Neural progenitor cell (in vitro differentiated cells): ENCODE measurements at places on chromosomes 7 and 10. TPM values are rescaled to one million over a fixed set of nuclear protein-coding genes. Genes with fewer than 3 reads are reported as not detected.

The FRAT2 gene
- 14.9 and 27.4 TPM in 2 replicates for total RNA-seq

The C1QL3 gene
- total RNA-seq = 0.25 and 0.28 TPM in 2 replicates

The ANKRD61 gene
- total RNA-seq = 0.46 TPM in 1 of 2 replicates, not detected in the other

The CHST15 gene
- 0.54 and 0.59 TPM in 2 replicates for total RNA-seq

The WEE2 gene
- total RNA-seq = 0.12 TPM in 1 of 2 replicates, not detected in the other

The AOC1 gene
- total RNA-seq = not detected in 2 replicates

DNA sequence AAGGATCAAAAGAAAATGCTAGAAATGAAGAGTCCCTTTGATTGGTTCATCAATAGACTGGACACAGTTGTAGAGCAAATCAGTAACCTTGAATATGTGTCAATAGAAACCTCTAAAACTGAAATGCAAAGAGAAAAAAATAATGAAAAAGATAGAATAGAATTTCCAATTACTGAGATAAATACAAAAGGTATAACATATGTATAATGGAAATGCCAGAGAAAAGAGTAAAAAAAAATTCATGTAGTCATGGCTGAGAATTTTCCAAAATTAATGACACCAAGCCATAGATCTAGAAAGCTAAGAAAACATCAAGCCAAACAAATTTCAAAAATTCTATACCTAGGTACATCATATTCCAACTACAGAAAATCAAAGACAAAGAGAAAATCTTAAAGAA is 62.0 kb upstream of the HGF start:
- no peak for DNase-seq

DNA sequence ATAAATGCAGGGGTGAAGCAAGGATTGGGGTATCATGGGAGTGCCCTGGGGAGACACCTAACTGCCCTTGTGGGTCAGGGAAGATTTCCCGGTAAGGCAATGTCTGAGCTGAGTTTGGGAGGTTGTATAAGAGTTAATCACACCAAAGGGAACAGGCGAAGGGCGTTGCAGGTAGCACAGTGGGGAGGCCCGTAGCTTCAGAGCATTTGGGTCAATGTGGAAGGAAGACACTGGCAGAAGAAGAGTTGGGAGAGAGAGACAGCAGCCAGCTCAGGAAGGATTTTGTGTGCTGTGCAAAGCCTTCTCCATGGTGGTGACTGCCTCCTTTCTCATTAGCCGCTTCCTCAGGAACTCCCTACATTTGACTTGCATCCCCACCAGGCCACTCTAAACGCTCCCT is 80.8 kb upstream of the LEP start:
- no peak for DNase-seq

DNA sequence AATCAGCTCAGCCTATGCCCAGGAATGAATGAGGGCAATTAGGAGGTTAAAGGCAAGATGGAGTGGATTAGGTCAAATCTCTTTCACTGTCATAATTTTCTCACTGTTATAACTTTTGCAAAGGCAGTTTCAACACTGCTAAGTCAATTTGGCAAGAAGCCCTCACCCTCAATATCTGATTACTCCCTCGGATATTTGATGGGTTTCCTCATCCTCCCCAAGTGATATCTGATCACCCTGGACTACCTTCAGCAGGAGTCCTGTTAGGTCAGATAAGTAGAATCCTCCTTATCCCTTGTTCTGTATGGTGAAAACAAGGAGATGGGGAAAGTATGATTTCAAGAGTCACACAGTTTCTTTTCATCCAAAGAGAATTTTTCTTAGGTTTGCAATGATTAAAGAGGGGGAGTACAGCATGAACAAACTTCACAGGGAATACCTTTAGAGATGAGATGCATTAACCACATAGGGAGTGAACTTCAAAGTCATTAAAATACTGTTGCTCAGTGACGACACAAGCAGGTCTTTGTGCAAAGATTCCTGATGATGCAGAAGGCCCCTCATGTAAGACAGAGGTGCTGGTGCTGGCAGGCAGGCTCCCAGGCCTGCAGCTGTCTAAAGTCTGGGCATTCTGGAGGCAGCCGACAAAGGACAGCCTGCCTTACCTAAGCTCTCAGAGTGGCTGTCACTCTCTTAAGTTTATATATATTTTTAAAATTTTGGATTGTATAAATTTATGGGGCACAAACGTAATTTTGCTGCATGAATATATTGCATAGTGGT is 75.4 kb upstream of the POM121L12 start:
- no peak for DNase-seq

GRCh38 chr7:95811846-95812445 is 39.6 kb downstream of the DYNC1I1 start:
- no peak for DNase-seq

DNA sequence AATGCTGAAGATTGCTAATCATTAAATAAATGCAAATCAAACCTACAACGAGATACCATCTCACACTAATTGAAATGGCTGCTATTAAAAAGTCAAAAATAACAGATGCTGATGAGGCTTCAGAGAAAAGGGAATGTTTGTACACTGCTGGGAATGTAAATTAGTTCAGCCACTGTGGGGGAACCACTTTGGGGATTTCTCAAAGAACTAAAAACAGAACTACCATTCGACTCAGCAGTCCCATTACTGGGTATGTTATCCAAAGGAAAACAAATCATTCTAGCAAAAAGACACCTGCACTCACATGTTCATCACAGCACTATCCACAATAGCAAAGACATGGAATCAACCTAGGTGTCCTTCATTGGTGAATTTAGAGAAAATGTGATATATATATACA is 379.0 kb upstream of the CNTNAP2 start:
- DNase-seq = no peak

DNA sequence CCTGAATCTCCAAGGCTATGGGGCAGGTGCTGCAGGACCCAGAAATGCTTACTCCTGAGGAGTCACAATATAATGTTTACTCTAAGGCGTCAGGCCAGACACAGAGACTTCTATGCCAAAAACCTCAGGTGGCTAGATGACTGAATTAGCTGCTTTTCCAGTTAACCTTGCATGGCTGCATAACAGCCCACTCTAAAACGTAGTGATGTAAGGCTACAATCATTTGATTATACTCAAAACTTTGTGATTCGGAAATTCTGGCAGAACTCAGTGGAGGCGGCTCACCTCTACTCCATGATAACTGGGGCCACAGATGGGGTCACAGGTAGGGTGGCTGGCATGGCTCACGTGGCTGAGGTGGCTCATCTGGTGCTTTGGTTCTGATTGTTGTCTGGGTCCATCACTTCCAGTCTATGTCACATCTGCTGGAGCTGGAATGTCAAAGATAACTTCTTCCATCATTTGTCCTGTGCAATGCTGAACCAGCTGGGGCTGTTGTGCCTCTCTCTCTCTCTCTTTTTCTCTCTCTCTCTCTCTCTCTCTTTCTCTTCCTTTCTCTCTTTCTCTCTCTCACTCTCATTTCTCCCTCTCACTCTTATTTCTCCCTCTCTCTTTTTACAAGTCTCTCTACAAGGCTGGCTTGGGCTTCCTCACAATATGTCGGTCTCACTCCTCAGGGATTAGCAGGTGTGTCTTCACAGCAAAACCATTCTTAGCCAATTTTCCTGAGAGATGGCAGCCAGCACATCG is 11.8 kb downstream of the TMEM72 start:
- no peak for DNase-seq

- no peak for DNase-seq
Observed at GRCh38 chr10:1376384-1376945, 320.3 kb downstream of the WDR37 start.

DNA sequence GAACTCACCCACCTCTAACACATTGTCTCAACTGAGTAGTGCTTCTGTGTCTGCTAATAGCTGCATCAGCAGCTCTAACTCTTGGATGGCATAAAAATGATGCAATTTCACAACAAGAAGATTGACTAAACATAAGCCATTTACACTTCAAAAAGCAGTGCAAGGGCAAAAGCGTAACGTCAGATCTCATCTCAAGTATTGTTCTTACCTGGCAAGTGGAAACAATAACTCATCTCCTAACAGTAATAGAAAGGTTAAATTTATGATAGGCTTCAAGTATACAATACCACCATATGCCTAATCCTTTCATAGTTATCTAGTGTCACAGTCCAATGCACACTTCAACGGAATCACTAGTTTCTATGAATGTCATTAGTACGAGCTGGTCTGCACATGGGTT is 14.8 kb downstream of the TPK1 start:
- DNase-seq = no peak

GRCh38 chr10:96863922-96864543 is 31.9 kb downstream of the LCOR start:
- DNase-seq = no peak

- DNase-seq = no peak
Observed at GRCh38 chr10:530717-531116, 158.8 kb downstream of the DIP2C start.

DNA sequence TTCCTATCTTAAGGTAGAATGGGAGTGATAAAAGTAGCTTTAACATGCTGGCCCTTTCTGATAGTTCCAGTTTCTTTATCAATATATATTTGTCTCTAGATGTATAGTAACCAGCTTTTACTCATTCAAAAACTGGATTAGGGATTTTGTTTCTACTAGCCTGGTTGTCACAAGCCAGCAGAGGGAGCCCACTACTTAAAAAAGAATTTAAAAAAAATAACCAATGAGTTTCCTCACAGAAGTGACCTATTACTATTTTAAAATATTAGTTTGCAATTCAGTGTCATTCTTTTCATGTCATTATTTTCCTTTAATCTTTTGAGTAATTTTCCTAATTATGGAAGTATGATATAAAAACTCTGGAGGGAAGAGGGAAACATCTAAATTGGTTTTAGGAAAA is 142.1 kb downstream of the PHTF2 start:
- DNase-seq = peak; percentile 48

GRCh38 chr7:45000093-45001032 is at the start of gene CCM2:
TSS of gene CCM2 (plus strand) at chr7:45000201. CDS start at chr7:45000334, 133 bp downstream.
- peak; percentile 80 for DNase-seq

DNA sequence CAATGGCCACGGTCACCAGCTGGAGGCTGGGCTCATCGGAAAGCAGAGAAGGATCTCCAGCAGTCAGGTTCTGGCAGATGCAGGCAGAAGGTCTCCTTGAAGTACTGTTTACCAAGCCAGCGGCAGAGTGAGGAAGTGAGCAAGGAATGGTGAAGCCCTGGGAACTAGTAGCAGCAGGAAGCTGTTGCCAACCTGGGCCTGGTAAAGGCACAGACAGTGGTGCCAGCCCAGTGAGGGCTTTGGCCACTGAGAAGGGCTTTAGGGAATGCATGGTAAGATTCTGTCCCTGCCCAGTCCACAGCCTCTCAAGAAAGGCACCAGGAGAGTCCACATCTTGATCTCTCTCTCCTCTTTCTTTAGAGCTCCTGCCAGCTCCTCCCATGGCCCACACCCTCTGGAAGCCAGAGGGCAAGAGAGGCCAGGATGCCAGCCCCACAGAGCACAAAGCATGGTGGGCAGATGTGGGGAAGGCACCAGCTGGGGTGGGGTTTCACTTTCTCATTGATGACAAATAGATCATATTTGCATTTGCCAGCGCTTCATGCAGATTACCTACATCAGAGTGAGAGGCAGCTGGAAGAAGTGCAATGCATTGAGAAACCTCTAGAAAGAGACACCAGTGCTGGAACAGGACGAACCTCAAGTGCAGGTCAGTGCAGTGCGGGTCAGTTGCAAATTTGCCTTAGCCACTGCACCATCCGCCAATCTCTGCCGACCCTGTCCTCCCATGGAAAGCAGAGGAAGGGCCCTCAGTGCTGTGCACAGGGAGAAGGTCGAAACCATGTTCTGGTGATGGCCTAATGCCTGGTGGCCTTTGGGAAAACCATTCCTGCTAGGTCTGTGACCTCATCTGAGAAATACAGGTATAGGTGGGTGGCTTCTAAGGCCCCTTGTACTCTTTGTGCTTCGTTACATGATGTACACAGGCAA is 667.8 kb upstream of the MKI67 start:
- no peak for DNase-seq

DNA sequence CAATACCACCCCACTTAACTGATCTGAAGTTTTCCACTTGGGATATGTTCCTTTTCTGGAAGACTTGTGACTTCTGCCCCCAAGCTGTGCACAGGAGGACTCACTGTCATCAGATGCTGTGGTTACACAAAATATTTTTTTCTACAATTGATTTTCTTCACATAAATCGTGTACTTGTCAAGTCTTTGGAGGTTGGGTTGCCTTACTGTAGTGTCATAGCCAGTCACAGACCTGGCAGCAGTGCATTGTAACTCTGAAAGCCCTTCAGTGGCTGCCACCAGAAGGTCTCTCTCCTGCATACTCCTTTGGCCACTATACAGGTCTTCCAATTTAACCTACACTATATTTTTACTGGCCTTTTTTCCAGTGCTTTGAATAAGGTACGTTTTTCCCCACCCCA is 73.2 kb downstream of the SDK1 start:
- DNase-seq = no peak

DNA sequence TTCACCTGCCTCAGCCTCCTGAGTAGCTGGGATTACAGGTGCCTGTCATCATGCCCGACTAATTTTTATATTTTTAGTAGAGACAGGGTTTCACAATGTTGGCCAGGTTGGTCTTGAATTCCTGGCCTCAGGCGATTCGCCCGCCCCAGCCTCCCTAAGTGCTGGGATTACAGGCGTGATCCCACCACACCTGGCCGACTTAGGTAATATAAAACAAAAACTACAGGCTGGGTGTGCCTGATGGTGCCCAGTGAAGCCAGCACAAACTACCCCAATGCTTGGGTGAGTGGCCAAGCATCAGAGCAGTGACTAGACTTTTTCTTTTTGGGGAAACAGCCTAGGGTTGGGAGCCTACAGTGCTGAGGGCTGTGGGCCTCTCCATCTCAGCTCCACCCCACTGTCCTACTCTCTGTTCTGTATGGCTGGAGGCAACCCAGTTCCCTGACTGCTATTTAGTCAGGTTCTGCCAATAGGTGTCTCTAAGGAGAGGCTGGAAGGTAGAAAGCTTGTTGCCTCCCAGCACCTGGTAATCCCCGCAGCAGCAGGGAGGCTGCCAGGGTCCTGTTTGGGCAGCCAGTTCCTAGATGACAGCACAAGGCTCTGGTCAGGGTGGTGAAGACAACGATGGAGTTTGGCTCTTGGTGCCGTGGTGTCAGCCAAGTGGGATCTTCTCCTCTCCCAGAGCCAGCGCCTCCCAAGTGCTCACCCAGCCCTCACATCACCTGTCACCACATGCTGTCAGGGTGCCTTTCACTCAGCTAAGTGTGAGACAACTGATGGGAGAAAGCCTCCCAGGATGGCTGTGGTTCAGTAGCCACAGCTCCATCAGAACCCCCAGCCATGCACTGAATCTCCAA is 10.4 kb upstream of the NACAD start:
- no peak for DNase-seq

DNA sequence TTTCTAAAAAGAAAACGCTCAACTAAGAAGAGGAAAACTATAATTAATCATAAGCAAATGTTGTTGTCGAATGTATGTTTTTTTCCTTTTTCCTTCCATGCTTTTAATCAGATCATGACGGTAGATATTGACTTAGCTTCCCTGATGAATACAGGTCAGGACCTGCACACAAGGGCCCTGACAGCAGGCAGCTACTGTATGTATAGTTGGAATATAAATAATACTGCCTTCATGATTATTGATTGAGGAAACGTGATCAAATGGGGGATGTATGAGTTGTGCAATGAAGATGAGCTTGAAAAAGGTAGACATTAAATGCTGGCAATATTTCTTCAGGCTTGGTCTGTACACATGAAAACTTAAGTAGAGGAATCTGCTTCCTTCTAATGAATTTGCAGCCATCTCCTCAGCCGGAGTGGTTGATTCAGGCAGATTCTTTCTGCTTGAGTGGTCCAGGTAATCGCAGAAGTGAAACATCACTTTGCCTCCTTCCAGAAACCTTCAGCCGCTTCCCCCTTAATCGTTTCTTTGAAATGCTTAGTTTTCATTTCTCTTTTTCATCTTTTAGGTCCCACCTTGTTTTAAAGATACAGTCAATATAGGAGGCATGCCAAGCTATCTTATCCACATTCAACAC is 656.5 kb downstream of the SDK1 start:
- no peak for DNase-seq
